ENCODE measurements at places on chromosomes 13 and 19.

DNA sequence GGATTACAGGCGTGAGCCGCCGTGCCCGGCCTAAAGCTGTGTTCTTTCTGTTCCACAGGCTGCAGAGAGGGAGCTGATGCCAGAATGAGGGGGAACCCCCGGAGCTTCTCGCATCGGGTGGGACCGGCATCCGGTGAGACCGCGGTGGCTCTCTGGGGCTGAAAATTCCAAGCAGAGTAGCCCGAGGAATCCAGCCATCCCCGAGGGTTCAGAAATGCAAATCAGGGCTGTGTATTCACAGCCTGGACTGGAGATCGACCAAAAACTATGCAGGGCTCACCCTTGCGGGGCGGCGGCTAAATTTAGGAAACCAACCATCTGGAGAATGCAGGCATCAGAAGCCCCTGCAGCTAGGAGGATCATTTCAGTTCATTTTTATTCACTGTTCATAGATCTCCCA lies 99.2 kb downstream of the GNG7 start:
- DNase-seq, result no peak

- peak; percentile 19 for DNase-seq
These were observed 37.0 kb upstream of the CCNA1 start for GRCh38 chr13:36395280-36395679.

DNA sequence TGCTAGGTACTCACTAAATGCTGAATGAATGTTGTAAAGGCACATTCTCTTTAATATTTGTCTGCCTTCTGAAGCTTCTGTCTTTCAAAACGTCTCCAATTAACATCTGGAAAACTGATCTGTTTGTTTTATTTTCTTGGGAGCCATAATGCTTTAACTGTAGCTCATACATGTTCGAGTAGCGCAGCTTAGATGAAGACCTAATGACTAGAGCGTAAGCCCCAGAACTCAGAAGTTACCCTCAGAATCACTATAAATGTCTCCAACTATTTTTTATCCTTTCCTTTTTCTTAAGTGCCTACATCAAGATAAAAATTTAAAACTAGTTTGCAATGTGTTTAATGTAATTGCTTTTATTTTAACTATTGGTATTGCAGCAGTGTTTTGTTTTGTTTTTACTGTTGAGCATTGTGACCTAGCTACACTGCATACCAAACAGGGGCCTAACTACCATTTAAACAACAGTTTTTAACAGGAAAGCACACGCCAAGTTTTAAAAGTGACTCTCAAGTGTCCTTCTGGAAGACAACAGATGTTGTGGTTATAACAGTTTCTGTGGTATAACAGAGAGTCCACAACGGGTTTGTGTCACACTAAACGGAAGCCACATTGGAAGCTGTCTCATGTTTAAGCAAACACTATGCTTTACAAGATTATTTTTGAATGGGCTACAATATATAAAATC lies 42.0 kb downstream of the MRPL57 start:
- DNase-seq, result no peak

- no peak for DNase-seq
These were observed 125.4 kb upstream of the USP29 start for GRCh38 chr19:56994251-56995017.

- no peak for DNase-seq
These were observed 14.4 kb upstream of the RETN start for GRCh38 chr19:7654401-7654800.

DNA sequence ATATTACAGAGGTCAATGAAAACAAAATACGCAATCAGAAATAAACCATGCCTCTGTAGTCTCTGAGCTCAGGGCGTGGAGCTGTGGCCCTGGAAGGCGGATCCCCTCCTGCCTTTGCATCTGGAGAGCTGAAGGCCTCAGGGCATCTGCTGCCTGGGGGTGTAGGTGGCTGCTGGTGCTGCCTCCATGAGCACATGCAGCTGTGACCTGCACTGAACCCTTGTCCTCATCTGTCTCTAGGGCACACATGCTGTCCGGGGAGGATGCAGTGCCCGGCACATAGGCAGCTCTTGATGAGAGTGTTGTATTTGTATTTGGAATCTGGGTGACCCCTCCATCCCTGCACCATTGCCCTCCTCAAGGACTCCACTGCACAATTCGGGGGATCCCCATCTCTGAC lies 185.7 kb downstream of the TEX29 start:
- no peak for DNase-seq

GRCh38 chr19:18333680-18334079 lies 6.7 kb upstream of the PGPEP1 start:
- no peak for DNase-seq

DNA sequence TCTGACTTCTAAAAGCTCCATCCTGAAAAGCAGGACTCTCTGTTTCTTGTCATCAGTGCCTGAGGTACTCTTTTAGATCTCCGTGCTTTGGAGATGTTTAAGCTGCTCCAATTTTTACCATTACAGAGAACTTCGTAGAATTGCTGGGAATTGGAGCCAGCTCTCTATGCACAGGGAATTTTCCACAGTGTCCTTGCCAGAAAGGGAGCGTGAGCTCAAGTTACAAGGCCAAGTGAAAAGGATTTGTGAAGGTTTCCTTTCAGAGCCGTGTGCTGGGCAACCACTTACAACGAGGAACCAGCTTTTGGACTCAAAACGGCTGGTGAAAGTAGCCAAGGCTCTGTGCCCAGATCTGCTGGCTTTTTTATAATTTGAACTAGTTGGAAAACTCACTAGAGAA lies 82.6 kb downstream of the NUFIP1 start:
- DNase-seq, result no peak

GRCh38 chr19:14672188-14672872 lies 2.3 kb downstream of the ADGRE3 start:
- DNase-seq, result no peak

GRCh38 chr13:70795484-70795883 lies 687.2 kb upstream of the KLHL1 start:
- no peak for DNase-seq

- no peak for DNase-seq
These were observed 130.0 kb downstream of the SIPA1L3 start for GRCh38 chr19:38036707-38037611.

- DNase-seq, result no peak
These were observed 5.0 kb upstream of the KMT2B start for GRCh38 chr19:35712567-35713505.

- DNase-seq, result no peak
These were observed 595 bp upstream of the GPR183 start for GRCh38 chr13:99307648-99308339.

Measured in urothelium cell line (cell line).